HEK293T (cell line): ENCODE measurements at places on chromosomes 5 and 9.

- no peak for DNase-seq
These were observed 41.6 kb downstream of the XRCC4 start for GRCh38 chr5:83118976-83119375.

- no peak for DNase-seq
These were observed 41.5 kb downstream of the HACD4 start for GRCh38 chr9:20989923-20990341.

GRCh38 chr5:64944868-64945267, 176.1 kb downstream of the CWC27 start:
- no peak for DNase-seq

DNA sequence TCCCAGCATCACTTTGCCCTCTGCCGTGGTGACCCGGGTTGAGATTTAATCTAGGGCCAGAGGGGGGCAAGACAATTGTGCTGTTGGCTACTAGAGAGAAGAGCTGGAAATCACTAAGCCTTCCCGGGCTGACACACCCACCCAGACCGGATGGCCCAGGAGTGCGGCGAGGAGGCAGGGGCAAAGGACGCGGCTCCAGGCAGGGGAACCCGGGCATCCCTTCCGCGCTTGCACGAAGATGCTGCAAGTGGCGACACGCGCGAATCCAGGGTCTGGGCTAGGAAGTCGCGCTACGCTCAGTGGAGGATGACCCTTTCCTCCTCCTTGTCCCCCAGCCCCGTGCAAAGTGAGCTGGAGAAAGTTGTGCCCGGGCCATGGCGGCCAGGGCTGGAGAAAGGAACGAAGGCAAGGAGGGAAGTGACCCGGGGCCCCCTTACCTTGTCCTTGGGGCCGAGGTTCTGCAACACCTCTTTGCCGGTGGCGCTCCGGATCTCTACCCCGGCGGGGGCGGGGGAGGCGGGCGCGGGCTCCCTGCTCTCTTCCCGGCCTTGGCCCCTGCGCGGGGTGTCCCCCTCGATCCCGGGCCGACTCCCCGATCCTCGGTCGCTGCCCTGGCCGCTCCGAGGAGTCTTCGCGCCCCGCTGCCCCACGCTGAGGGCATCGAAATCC, 693 bp downstream of the DPYSL3 start:
- no peak for DNase-seq

- DNase-seq, result no peak
These were observed 54.0 kb downstream of the PLPP1 start for GRCh38 chr5:55480781-55481180.

- DNase-seq, result no peak
These were observed 76.6 kb downstream of the MAPKAP1 start for GRCh38 chr9:125630436-125630835.

DNA sequence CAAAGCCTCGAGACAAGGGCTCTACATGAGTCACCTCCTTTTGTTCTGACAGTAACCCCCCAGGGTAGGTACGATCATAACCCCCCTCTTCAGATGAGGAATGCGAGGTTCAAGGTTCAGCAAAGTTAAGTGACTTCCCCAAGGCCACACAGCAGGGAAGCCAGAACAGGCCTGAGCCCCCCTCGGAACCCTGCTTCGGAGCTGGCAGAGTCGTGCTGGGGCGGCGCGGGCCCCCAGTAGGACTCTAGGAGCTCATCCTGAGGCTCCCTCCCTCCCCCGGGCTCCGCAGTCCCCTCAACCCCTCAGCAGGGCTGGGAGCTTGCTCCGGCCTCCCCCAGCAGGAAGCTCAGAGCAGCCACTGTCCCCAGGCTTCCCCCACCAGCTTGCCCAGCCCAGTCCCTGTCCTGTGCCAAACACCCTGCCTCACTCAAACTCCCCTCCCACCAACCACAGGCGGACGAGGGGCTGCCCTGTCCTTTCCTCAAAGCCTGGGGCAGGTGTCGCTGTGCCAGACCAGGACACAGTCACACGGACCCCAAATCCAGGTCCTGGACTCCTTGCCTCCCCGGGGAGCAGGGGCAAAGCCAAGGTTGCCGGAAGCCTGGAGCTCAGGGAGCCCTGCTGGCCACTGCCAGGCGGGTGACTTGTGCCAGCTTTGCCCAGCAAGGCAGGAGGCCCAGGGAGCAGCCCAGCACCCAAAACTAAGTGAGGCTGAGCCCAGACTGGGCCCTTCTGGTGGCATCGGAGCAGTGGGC, 5.1 kb downstream of the AGPAT2 start:
- no peak for DNase-seq

GRCh38 chr5:155872629-155873220, 454.2 kb upstream of the SGCD start:
- DNase-seq, result no peak

- peak; percentile 45 for DNase-seq
These were observed 2.0 kb downstream of the ST8SIA4 start for GRCh38 chr5:100900796-100901781.

DNA sequence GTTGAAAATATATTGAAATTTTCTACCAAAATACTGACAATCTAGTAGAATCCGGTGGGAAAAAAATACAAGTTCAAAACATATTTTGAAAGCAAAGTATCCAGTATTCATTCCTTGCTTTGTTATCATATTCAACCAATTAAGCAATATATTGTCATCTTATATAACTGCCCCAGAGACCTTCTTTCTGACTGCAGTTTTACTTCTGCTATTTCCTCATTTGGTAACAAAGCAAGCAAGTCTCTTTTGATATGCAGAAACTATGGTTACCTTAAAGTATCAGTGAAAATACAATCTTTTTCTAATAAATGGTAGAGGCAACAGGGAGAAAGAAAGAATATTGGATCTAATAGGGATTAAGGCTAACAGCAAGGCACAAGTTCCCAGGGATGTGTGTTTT, 663.7 kb upstream of the MEF2C start:
- no peak for DNase-seq

DNA sequence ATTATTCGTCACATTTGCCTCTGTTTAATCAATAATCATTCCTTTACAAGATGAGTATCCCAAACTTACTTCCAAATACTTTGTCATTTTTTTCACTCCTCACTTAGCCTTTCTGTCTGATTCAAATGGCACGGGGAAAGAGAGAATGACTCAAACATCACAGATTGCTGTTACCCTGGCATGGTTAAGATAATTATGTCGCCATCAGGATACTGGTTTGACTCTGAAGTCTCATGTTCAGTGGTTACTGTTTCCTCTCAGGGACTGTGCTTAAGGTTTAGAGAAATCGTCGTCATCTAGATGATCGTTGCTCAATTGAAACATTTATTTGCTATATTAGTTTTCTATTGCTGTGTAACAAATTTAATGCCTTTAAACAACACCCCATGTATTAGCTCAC, 45.2 kb upstream of the RAD23B start:
- no peak for DNase-seq

DNA sequence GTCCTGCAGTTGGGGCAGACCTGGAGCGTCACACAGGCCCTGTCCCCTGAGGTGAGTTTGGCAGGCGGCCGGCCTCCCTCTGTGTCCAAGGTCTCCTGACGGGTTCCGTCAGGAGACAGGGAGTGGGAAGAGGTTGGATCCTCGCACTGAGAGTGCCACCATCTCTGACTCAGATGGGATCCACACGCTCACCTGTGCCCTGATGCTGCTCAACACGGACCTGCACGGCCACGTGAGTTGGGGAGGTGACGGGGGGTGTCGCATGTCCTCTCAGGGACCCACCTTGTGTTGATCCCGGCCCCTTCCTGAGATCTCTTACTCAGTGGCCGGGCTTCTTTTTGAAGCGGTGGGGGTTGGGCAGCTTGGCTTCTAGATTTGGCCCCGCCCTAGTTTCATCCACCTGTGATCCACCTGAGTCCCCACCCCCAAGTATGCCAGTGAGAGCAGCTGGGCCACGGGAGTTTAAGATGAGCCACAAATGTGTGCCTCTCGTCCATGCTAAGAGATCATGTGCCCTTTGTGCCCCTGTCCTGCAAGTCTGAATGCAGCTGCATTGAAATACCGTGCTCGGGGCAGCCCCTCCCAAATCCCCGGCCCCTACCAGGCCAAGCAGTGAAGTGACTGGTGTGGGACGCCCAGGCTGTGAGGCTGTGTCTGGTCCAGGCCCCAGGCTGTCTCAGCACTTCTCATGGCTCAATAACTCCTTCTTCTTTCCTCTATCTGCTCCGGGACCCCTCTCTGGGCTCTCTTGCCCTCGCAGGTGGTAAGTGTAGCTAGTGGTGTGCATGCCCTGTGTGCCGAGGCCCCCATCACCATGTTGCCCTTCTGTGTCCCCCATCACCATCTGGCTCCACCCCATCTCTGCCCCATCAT, 27.2 kb downstream of the PSD2 start:
- no peak for DNase-seq

GRCh38 chr5:177368869-177369644, 11.3 kb downstream of the RGS14 start:
- DNase-seq, result peak; percentile 62

GRCh38 chr5:123949807-123950340, 437.9 kb downstream of the CSNK1G3 start:
- no peak for DNase-seq

DNA sequence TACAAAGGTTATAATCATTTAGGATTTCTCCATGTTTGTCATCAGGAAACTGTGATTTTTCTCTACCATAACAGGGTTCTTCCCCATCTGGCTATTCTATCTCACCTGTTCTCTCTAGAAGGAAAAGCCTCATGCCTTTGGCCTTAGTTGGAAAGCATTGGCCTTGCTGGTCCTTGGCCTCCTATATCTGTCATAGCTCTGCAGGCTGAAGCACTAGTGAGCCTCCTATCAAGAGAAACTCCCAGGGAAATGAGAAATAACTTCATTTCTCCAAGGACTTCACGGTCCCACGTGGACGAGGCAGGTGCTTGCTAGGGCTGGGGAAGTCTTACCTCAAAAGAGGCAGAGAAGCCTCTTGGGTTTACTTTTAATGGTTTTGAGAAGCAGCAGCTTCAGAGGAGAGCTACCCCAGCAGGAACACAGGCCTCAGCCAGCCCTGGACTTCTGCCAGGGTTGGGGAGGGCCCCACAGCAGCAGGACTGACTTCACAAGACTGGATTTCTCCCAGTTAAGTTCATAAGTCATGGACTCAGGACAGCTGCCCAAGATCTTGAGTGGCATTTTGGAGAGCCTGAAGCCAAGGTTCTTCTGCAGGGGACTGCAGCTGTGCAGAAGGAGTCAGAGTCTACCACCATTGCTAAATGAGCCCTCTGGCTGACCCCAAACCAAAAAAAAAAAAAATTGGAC, 15.8 kb upstream of the PSAT1 start:
- DNase-seq, result peak; percentile 12

DNA sequence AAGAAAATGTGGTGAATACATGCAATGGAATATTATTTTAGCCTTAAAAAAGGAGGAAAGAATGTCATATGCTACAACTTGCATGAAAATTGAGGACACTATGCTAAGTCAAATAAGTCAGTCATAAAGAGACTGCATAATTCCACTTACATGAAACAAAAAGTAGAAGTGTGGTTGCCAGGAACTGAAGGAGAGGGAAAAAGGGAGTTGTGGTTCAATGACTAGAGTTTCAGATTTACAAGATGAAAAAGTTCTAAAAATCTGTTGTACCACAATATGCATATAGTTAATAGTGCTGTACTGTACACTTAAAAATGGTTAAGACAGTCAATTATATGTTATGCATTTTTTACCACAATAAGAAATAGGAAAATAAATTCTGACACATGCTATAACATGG, 95.4 kb downstream of the SLC44A1 start:
- no peak for DNase-seq

- DNase-seq, result no peak
These were observed 19.2 kb downstream of the OBP2B start for GRCh38 chr9:133189826-133190225.

- DNase-seq, result no peak
These were observed 54.6 kb downstream of the MEGF9 start for GRCh38 chr9:120659676-120660075.

GRCh38 chr5:120779674-120780073, 315.6 kb downstream of the PRR16 start:
- no peak for DNase-seq

DNA sequence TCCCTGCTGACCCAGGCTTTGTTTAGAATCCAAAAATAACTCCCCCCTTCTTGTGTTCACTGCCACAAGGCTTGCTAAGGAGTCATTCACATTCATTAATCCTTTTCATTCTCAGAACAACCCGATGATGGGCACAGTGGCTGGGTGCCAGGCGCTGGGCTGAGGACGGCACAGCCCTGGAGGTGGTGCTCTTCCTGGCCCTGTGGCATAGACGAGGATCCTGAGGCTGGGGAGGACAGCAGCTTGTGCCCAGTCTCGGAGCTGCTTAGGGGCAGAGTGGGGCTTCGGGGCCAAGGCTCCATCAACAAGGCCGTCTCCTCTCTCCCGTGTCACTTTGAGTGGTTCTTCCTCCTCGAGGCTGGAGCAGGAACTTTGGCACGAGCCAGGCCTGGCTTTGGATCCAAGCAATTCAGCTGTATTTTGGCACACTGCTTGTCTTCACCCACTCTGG, 166.7 kb downstream of the TTLL11 start:
- no peak for DNase-seq

DNA sequence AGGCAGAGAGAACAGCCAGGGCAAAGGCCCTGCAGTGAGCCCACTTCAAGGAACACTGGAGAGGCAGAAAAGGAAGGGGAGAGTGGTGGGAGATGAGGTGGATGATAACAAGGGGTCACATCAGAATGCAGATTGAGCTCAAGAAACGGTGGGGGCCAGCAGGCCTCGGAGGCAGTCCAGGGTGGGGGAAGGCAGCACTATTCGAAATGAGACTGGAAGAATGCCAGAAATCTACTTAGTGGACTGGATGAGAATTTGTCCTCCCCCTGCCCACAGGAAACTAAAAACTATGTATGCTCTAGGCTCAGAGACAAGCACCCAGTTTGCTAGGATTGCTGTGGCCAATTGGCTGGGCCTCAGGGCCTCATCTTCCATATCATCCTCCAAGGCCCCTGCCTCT, 148.7 kb downstream of the ADAMTS12 start:
- DNase-seq, result no peak
